ENCODE measurements at places on chromosomes 11 and 22.

DNA sequence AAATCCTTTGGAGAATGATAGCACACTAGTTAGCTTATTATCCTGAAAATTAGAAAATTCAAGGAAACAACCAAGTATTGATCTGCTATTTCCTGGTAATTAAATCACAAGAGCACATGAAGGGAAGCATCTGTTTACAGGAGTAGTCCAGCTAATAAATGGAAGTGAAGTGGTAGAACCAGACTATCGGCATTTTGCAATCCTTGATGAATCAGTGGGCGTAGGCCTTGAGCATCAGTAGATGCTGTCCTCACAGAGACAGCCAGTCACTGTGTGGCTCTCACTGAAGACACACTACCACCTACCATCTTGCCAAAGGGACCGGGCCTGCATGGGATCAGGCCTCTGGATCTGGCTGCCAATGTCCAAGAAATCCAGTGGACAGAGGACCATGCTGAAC lies 69.8 kb downstream of the FBLN1 start:
- no peak for DNase-seq

DNA sequence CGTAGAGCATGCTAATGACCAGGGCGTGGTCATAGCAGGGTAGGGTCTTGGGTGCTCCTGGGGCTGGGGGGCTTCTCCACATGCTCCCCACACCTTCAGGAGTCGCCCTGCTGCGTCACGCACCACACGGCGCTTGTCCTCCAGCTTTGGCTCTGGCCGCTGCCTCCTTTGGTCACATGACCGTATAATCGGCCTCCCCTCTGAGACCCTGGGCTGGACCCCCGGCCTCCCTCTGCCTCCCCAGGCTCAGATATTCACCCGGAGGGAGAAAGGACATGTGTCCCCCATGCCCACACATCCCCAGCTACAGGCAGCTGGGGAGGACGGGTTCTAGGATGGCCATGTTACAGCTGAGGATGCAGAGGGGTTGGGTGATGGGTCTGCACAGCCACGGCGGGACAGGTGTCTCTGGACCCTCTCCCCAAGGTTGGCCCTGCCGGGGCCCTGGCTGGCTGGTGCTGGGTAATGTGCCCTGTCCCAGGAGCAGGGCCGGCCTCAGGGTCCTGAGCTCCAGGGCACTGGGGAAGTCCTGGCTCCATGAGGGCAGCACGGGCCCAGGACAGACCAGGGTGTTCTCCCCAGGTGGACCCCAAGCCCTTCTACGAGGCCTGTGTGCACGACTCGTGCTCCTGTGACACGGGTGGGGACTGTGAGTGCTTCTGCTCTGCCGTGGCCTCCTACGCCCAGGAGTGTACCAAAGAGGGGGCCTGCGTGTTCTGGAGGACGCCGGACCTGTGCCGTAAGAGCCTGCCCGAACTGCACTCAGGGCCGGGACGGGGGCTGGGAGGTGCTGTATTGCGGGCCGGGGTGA lies 14.5 kb downstream of the MUC2 start:
- no peak for DNase-seq

DNA sequence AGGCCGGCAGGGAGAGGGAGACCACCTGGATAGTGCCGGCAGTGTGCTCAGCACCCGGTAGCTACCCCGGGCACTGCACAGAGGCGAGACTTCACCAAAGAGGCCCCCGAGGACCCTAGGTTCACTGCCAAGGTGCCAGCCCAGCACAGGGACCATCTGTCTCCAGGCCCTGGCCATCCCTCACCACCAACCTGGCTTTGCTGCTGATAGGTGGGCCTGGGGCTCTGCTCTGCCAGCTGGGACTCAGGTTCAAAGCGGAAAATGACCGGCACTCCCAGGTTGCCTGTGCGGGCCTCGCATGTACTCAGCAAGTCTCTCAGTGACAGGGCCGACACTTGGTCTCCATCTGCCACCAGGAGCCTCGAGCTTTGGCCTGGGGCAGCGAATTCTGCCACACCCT lies 812.2 kb downstream of the BRD1 start:
- no peak for DNase-seq

GRCh38 chr11:46604796-46605195 lies 11.0 kb upstream of the AMBRA1 start:
- DNase-seq, result no peak

DNA sequence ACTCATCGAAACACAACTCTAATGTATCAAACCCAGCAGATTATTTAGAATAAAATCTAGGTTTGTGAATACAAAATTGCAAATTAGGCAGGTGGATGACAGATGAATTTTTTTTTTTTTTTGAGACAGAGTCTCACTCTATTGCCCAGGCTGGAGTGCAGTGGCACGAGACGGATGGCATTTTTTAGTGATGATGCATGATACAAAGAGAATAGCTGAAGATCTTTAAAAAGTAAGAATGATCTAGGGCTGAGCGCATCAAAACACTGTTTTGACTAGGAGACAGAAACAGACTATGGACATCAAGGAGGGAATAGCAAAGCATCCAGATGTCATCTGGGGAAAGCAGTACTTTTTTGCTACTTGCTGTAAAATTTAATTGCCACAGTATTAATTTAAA lies 63.8 kb downstream of the IMMP1L start:
- DNase-seq, result no peak

- no peak for DNase-seq
Observed at GRCh38 chr11:113651023-113651422, 55.1 kb downstream of the TMPRSS5 start.
